ENCODE measurements at places on chromosomes 6 and 20.

- no peak for DNase-seq
Observed at GRCh38 chr6:129446272-129447197, 263.4 kb downstream of the ARHGAP18 start.

DNA sequence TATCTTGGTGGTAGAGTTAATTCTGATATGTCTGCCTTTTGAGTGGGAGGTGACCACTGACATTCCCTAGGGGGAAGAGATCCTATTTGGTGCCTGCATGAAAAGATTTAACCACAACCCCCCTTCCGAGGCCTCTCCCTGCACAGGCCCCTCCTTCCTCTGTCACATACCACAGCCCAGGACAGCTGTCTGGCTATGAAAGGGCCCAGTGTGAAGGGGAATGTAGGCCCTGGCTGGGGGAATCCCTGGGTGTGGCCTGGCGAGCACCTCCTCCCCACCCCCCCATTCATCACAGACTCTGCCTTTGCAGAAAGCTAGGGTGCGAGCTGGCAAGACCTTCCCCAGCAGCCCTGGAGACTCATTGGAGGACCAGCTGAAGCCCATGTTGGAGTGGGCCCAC, 27.4 kb upstream of the MAPRE1 start:
- DNase-seq = no peak

GRCh38 chr6:147204843-147205311, 660 bp downstream of the STXBP5 start:
- no peak for DNase-seq

DNA sequence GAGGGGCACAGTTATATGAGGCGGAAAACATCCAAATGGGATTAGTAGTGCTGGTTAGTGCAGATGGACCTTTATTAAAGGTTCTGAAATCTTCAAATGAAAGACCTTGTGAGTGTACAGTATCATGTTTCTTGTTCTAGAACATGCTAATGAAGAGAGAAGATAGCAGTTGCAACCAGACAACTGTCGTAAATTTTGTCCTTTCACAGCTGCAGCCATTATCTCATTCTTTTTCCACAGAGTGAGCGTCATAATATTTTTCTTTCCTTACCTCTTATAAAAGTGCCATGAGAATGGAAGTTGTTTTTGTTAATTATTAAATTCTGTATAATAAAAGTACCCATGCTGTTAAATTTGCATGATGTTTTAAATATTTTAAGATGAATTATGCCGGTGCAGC, 4.4 kb upstream of the C6orf163 start:
- no peak for DNase-seq

DNA sequence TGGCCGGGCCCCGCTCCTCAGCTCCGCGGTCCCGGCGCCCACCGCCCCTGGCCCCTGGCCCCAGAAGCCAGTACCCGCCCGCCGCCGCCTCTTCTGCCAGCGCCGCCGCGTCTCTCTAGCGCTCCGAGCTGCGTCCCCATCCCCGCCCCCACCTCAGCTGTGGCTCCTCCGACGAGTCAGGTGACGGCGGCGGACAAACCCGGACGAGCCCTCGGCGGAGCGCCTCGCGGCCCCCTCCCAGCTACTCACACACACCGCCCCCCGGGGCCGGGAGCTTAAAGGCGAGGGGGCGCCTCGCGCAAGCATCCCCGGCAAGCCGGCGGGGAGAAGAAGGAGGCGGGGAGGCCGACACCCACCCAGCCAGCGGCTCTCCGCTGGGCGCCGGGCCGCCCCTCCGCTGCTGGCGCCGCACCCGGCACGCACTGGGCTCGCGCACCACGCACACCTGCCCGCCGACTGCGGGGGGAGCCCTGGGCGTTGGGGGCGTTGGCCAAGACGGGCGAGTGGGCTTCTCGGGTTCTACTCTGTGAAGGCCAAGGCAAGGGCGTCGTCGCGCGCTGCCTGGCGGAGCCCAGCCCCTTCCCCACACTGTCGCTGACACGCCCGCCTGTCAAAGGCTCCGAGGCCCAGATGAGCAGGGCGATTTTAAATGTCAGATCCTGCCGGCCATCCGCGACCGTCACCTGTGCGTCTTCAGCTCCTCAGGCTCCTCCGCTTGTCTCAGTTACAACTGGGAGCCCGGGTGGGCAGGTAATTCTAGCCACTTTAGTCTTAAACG, at the start of gene SNAP91:
SNAP91 (minus strand) TSS at position 132 of the 778 bp plus-strand sequence. CDS start 1,174 bp downstream, outside the sequence.
- DNase-seq = no peak

- DNase-seq = peak; percentile 30
Observed at GRCh38 chr6:37705239-37706051, 7.8 kb upstream of the MDGA1 start.

DNA sequence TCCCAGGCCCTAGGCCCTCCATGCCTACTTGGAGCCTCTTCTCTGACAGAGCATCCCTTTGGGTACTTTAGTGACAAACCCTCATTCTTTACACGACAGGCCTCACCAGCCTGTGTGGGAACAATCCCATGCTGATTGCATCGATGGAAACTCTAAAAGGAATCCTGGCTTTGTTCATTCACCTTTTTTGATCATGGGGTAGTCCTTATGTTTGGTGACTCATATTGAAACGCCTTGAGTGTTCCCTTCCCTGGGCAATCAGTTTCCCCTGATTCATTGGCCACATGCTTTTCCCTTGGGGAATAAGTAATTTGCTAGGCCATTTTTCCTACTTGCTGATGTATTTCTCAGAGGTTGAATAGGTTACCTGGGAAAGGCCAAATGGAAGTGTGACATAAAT, 14.7 kb upstream of the TNFAIP3 start:
- DNase-seq = no peak

DNA sequence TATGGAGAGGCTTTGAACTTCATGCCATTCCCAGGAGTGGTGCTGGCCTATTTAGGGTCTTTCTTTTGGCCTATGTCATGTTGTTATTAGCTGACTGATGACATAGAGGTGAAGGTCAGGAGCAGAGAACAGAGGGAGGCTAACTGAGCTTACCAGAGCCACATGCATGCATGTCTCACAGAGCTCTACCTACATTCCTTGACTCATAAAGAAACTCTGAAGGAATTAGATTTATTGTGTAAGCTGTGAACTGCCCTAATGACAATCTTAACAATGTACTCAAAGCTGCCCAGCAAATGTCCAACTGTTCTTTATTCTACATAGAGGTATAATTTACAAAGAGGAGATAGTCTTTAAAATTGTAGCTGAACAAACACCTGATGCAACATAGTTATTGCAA, 192.7 kb upstream of the CNR1 start:
- DNase-seq = no peak

DNA sequence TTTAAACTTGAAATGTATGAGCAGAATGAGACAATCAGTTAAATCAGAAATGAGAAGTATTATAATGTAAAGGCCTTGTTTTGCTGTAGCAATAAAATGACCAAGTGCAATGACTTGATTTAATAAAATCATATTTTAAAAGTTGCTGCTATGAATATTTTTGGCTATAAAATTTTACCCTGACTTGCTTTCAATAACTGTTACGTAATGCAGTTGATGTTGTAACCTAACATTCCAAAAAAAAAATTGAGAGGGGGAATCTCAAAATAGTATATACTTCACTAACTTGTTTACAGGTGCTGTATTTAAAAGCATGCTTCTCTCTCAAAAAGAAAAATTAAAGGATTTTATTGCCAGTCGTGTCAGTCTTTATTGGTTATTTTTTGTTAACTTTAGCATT, 71.6 kb upstream of the ADGRF4 start:
- no peak for DNase-seq

- DNase-seq = no peak
Observed at GRCh38 chr6:44837255-44837654, 449.7 kb downstream of the CDC5L start.

- no peak for DNase-seq
Observed at GRCh38 chr20:51196991-51197651, 174.2 kb upstream of the KCNG1 start.

- DNase-seq = no peak
Observed at GRCh38 chr6:6236730-6237469, 83.6 kb downstream of the F13A1 start.

DNA sequence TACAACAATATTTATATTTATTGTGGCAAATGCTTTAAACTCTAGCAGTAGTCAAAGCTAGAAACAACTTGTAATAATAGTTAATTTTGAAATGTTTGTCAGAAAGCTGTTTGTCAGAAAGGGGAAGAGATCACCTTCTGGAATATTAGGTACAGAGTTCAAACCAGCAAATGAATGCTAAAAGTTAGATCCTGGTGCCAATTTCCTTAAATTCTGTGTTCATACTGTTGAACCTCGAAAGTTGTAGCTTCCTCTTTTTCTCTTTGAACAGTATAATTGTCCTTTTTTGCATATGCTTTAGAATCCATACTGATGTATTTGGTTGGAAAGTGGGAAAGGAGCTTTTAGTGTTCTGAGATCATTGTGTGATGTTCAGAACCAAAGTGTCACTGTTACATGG, 22.4 kb downstream of the ITCH start:
- DNase-seq = no peak

- no peak for DNase-seq
Observed at GRCh38 chr6:148761527-148762011, 14.7 kb downstream of the UST start.

All from T-helper 2 cell (primary cell).